Stimulated activated CD8-positive, alpha-beta memory T cell treated with anti-CD3 and anti-CD28 coated beads, Interleukin-12 subunit alpha, Interleukin-12 subunit beta, amount 100 ng/mL, for 1 hour (primary cell): ENCODE measurements at places on chromosomes 7 and 10.

DNA sequence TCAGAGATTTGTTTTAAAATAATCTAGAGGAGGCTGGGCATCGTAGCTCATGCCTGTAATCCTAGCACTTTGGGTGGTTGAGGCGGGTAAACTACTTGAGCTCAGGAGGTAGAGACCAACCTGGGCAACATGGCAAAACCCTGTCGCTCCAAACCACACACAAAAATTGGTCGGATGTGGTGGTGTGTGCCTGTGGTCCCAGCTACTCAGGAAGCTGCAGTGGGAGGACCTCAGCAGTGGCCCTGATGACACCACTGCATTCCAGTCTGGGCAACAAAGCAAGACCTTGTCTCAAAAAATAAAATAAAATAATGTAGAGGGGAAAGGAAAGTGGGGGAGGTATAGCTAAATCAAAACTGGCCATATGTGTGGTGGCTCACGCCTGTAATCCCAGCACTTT, 13.9 kb upstream of the PPP3CB start:
- DNase-seq, result no peak

DNA sequence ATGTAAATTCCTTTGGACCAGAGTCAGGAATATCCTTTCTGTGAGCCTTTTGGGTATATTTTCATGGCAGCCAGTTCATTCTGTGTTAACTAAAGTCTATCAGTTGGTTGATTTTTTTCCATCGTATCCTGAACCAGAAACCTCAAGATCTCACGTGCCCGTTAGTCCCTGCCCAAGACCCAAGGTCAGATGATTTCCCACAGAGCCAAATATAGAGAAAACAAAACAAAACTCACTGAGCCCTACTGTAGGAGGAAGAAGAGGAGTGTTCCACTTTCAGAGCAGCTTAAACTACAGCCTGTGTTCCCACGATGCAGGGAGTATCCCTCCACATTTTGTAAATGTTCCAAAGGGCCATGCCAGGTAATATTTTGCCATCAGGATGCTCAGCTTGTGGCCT, 96.0 kb upstream of the ADO start:
- DNase-seq, result no peak

DNA sequence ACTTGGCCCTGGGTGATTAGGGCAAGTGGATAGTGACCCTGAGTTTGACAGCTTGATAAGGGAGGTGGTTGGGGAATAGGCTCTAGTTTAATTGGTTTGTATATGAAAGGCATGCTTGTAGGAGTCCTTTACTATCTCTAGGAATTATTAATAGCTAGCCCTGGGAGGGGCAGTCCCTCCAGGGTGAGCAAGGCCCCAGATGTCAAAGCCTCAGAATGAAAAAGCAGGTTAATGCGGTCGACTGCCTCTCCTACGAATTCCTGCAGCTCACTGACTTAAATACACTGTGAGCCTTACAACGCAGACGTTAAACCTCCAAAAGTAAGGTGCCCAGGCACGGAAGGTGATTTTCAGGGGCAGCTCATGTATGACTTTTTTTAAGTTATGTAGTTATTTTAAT, 5.2 kb upstream of the BTBD16 start:
- DNase-seq, result no peak

- DNase-seq, result no peak
Measured at GRCh38 chr7:151877911-151878835, 1.3 kb upstream of the PRKAG2 start.

DNA sequence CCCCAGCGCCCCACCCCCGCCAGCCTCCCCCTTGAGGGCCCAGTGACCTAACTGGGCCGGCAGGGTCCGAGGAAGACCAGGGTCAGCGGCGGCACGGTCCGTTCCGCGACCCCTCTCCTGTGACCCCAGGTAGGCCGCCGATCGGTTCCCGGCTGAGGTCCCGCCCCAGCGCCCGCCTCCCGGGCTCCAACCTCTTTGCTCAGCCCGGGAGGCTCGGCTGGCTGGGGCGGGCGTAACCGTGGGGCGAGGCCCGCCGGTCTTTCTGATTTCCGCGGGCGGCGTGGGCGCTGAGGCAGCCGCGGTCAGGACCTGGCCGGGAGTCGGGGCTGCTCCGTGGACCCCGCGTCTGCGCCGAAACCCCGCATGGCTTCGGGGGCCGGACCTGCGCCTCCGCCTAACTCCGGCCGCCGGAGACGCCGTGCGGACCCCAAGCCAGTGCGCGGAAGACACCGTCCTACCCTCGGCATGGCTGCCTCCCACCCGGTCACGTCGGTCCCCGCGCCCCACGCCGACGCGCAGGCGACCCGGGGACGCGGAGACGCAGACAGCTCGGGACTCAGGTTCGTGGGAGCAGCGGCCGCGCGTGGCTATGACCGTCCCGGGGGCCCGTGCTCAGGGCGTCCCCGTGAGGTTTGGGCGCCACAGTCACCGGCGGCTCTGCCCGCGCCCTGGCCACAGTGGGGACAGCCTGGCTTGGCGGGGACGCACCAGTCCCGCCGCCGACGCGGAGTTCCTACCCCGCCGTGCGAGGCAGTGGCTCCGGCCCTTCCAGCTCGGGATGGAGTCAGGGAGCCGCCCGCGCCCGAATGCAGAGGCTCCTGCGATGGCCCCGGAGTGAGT, 1.0 kb upstream of the VENTX start:
- no peak for DNase-seq

DNA sequence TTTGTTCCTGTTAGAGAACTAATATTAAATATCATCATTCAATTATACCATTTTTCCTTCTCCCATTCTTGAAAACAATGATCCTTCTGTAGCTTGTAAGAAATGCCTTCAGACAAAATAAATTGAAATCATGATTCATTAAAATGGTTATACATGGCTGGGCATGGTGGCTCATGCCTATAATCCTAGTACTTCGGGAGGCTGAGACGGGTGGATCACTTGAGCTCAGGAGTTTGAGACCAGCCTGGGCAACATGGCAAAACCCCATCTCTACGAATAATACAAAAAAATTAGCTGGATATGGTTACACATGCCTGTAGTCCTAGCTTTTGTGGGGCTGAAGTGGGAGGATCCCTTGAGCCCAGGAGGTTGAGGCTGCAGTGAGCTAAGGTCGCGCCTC, 13.0 kb downstream of the CD36 start:
- DNase-seq, result no peak

DNA sequence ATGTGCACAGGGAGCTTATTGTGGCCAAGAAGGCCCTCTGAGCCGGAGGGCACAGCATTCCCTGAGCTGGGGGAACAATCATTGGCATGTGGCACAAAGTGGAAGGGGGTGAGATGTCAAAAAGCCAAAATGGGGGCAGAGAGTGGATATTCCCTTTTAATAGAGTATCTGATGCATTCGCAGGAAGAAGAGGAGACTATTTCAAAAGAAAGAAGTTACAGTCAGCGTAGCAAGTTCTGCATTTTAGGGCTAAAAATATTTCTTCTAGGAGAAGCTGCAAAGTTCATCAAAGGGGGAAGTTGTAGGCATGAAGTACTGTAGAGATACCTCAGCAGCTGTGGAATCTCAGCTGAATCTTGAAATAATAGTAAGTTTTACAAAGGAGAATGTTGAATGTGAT, 136.0 kb upstream of the WDR11 start:
- no peak for DNase-seq

DNA sequence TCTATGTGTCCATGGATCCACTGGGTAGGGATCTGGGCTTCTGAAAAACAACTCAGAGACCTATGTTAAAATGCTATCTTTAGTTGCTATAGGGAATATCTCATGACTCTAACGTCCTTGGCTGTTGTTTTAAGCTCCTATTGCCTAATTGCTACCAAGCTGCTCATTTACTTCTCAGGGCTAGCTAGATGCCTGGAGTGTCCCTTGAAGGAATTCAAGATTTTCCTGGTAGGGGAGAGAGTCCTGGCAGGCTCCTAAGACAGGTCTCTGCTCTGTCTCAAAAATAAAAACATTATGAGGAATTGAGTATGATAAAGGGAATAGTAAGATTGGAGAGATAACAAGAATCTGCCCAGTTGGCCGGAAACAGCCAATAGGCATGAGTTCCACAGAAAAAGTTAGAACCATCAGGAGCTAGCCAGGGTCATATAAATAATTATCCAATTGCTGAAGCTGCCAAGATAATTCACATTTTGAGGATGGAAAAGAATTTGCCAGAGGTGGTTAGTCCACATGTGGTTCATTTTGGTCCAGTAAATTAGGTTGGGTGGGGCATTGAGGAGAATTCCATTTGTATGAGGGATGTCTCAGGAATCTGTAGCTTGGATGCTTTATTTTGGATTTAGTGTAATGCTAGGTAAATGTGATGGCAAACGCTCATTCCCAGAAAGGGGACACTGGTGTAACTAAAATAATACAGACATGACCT, 362.7 kb upstream of the VSTM2A start:
- DNase-seq, result no peak

GRCh38 chr7:101598422-101598985, 30.6 kb downstream of the MYL10 start:
- DNase-seq, result no peak

DNA sequence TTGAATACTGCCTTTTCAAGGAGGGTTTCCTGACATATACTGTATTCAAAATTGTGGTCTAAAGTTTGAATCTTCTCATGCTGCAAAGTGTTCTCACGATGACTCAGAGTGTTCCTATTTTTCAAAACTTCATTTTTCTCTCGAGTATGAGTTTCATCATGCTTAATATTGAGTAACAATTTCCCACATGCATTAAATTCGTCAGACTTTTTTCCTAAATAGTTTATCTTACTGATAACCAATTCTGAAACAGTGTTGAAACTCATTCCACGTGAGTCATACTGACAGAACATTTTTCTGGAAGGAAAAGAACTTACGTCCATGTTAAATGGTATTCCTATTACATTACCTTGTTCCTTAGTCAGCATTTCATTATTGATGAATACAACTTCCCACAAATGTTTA, 44.1 kb downstream of the ZNF33B start:
- no peak for DNase-seq

DNA sequence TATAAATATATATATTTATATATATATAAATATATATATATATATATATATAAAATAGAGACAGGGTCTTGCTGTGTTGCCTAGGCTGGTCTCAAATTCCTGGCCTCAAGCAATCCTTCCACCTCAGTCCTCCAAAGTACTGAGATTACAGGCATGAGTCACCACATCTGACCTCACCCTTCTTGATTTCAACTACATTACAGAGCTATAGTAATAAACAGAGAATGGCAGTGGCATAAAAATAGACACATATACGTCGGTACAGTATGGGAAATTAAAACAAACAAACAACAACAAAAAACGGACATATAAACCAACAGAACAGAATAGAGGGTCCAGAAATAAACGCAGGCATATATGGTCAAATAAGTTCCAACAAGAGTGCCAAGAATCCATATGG, 77.6 kb upstream of the PPP1R3A start:
- DNase-seq, result no peak

DNA sequence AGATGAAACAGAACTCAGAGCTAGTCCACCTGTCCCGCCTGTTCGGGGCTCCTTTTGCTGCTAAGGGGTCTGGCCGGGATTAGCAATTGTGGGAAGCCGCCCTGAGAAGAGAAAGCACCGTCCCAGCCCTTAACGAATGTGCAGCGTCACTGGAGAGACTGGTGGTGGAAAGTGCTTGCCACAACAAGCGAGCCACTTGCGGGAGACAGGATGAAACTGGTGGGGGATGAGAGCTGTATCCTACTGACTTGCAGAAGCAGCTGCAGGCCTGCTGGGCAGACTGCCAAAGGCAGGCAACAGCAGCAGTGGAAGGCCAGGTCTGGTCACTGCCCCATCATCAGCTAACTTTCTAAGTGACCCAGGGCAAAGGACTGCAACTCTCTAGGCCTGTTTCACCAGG, 95.4 kb downstream of the FAM53B start:
- peak; percentile 46 for DNase-seq

DNA sequence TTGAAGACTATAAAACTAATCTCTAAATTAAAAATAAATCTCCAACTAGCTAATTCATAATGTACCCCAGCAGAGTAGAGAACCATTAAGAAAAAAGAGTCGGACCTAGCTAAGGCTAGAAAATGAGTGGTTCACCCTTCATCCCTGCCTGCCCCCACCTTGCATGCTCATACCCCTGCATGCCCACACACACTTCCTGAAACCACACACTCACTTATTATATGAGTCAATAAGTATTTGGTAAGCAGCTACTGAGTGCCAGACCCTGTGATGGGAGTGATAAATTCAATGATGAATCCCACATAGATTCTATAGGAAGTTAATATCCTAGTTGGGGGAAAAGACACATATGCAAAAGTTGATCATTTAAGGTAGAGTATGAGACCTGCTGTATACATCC, 152.9 kb upstream of the INHBA start:
- DNase-seq, result no peak

- no peak for DNase-seq
Measured at GRCh38 chr10:71537125-71537524, 140.4 kb downstream of the CDH23 start.

- no peak for DNase-seq
Measured at GRCh38 chr7:68547799-68548198, 1050.5 kb upstream of the AUTS2 start.

GRCh38 chr10:92328993-92329392, 38.0 kb downstream of the MARCHF5 start:
- DNase-seq, result no peak

- DNase-seq, result no peak
Measured at GRCh38 chr7:17010637-17011300, 129.0 kb upstream of the AGR3 start.

GRCh38 chr10:24561453-24561852, 162.2 kb downstream of the ARHGAP21 start:
- DNase-seq, result no peak

DNA sequence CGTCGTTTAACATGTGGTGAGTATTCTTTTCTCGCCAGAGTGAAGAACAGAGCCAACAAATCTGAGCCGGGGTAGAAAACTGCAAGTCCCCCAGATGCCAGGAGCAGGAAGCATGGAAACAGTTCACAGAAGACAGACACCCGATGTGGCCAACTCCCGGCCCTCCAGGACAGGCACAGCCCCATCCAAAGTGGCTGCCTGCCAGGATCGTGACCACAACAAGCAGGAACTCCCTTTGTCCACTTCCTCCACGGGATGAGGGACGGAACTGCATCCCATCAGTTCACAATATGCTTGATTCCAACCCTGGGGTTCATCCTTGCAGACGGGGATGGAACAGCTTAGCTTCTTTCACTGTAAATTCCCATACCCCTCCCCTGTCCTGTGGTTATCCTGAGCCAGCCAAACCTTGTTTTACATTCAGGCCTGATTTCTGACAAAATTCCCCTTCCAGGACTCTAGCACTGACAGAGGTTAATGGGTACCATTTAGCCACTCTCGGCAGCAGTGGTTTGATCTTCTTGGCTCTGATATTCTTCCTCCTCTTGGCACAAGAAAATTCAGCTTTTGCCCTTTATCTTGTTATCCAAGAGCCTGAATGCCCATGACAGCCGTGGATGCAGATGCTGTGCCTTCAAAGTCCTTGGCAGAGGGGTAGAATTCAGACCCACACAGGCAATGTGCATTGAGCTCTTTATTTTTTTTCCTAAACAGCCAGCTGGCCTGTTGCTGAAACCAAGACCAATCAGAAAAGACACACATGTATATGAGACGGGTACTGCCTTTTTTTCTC, 105.5 kb upstream of the FAM204A start:
- no peak for DNase-seq
